ENCODE measurements at places on chromosomes 13 and 19.

- no peak for DNase-seq
These were observed 55.8 kb downstream of the PEPD start for GRCh38 chr19:33465834-33466233.

DNA sequence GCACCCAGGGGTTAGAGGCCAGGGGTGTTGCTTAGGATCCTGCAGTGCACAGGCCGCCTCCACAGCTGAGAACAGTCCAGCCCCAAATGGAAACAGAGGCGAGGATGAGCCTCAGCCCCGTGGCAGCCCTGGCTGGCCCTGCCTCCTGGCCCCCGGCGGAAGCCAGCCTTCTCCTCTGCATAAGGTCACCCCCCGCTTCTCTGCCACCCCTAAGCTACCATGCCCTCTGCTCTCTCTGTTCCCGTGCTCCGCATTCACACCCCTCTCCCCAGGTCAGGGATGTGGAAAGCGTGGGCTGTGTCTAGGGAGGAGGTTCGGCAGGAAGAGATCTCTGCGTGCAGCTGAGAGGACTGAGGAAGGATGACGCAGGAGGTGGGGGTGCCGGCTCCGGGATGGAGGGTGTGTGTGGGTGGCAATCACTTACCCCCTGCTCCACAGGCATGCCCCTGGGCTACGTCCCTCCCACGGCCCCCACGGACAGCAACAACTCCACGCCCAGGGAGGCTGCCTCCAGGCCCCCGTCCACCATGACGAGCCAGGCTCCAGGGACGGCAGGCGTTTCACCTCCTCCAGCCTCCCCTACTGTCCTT is 6.0 kb downstream of the SSC5D start:
- peak; percentile 42 for DNase-seq

DNA sequence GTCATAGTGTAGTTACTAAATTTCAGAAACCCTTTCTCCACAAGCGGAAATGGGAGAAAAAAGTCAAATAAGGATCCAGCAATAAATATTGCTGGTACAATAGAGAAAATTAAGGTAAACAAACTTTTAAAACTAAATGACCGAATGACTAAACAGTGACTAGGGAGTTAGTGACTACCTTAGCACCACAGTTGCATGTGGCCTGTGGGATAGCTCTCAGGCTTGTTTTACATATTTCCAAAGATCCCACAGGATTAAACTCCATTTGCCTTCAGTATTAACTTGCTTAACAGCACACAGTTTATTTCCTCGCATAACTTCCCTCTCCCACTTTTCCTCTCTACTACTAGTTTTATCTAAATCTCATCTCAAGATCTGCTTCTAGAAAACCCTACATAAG is 824.3 kb upstream of the KLHL1 start:
- DNase-seq: no peak

DNA sequence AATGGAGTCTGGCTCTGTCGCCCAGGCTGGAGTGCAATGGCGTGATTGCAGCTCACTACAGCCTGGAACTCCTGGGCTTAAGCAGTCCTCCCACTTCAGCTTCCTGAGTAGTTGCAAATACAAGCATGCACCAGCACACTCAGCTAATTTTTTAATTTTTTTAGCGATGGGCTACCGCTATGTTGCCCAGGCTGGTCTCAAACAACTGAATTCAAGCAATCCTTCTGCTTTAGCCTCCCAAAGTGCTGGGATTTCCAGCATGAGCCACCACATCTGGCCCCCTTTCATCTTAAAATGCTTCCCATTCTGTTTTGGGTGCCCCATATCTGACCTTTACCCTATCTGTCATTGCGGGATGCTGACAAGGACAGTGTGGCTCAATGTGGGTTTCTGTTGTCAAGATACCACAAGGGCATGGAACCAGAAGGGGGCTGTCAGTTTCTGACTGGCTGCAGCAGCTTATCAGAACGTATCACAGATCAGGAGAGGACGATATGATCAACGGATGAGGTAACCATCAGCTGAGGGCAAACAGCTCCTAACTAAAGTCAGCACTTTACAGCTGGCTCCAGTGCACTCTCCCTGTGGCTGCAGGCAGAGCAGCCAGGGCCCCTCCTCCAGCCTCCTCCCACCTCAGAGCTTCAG is 32.4 kb downstream of the GPR42 start:
- DNase-seq: no peak

DNA sequence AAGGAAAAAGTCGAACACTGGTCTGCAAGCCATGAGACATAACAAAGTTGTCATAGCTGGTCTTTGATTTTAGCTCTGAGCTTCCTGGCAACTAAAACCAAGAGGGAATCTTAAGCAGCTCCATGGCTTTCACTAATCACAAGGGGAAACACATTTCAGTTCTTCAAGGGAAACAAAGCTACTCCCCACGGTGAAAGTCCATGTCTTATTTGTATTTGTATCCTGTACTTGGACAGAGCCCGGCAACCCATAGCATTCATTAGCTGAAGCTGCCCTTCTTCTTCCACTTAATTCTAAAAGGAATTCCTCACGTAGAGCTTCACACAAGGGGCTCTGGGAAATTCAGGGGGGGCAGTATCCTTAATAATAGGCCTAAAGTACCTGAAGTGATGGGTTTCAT is 128.9 kb downstream of the RGCC start:
- DNase-seq: no peak

DNA sequence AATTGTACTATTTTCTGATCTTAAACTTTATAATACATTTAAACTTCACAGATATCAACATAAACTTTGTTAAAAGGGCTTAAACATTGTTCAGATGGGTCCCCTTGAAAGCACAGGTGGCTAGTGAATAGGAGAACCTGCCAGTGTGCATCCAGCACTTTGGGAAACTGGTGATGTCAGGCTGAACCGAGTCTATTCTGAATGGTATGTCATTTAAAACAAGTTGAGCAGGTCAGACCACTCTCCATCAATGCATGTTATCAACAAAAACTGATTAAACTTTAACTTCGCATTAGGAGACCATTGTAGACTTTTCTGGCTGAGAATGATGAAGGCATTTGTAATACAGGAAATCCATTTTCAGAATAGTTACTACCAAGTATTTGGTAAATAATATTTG is 50.1 kb upstream of the FREM2 start:
- DNase-seq: no peak

- no peak for DNase-seq
These were observed 23.5 kb upstream of the ISYNA1 start for GRCh38 chr19:18461471-18461870.

- DNase-seq: no peak
These were observed 15.7 kb downstream of the ARID3A start for GRCh38 chr19:941292-942132.

- DNase-seq: peak; percentile 97
These were observed 32.6 kb downstream of the RUBCNL start for GRCh38 chr13:46354156-46355087.

GRCh38 chr19:11252665-11253355 is 9.5 kb downstream of the DOCK6 start:
- no peak for DNase-seq

All from fibroblast of skin of right quadriceps (primary cell).